ENCODE measurements at places on chromosomes 7 and 10. TPM values are rescaled to one million over a fixed set of nuclear protein-coding genes. Genes with fewer than 3 reads are reported as not detected.

- DNase-seq: no peak
Observed at GRCh38 chr7:129959471-129960203, 6.9 kb upstream of the UBE2H start.

GRCh38 chr10:59279476-59279875 is 82.9 kb downstream of the FAM13C start:
- no peak for DNase-seq

- no peak for DNase-seq
Observed at GRCh38 chr10:77010430-77010829, 627.2 kb downstream of the KCNMA1 start.

DNA sequence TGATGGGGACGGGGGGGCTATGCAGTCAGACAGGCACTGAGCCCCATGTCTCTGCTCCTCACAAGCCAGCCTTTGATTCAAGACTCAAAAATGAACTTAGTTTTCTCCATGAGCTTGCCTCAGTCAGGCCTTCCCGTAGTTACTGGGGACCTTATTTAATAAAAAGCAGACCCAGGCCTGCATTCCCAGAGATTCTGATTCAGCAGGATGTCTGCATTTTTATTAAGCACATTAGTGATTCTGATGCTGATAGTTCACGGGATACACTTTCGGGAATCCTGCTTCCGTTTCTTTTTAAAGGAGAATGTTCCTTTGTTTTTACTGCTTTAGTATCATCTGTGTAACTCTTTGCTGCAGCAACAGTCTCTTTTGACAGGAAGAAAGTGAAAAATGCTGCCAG is 28.3 kb upstream of the PLPP4 start:
- no peak for DNase-seq

DNA sequence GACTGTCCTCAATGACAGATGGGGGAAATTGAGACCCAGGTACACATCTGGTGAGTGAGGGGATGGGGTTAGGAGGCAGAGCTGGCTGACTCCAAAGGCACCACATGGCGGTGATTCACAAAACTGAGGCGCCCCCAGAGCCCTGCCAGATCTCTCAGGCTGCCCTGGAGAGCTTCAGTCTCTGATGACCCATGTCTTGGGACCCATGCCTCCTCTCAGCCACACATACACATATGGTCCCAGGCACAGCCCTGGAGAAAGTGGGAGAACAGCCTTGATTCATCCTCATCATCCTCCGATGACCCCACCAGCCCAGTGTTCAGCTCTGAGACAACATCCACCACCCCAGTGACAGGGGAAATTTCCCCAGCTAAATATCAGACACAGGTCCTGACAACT is 426.0 kb downstream of the RPS24 start:
- DNase-seq: no peak

DNA sequence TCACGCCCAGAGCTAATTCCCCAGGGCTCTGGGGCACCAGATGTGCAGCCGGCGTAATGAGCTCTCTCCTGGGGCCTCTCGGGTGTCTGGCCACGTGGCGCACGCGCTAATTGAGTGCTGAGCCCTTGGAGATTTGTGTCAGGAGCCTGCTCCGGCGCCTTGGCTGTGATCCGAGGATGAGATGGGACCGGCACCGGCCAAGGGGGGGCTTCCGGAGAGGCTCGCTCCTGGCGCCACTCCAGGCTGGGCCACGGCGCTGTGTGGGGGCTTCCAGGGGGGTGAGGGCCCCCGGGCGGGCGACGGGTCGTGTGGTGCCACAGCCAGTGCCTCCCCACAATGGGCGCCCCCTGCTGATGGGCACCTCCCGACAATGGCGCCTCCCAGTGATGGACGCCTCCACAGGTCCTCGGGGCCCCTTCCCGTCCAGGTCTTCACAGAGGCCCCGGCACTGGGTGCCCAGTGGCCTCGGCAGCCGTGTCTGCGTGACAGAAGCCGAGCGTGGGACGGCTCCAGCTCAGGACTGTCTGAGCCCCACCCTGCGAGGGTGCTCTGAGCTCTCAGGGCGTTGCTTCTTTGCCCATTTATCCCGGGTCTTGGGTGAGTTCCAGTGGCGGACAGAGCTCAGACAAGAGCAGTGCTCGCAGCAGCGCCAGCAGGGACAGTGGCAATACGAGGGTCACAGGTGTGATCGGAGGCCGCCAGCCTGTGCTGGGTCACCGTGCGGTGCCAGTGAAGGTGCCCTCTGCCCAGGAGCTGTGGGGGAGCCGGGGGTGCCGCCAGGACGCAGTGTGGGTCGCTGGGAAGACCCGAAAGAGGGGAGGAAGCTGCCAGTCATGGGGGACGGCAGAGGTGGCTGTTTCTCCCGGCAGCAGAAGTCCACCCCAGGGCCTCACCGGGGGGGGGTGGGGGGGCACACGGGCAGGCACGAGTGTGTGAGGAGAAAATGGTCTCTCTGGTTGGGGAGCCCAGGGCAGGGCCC is 8.2 kb upstream of the NKX6-2 start:
- DNase-seq: no peak

DNA sequence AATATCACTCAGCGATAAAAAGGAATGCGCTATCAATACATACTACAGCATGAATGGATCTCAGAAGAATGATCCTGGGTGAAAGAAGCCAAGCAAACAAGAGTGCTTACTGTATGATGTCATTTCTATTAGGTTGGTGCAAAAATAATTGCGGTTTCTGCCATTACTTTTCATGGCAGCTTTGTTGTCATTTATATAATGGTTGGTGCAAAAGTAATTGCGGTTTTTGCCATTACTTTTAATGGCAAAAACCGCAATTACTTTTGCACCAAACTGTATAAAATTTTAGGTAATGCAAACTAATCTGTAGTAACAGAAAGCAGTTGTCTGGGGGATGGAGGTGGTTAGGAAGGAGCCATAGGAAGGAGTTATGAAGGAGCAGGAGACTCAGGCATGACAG is 318.3 kb upstream of the ZMIZ1 start:
- no peak for DNase-seq

GRCh38 chr7:29771081-29771816 is 35.1 kb upstream of the WIPF3 start:
- no peak for DNase-seq

DNA sequence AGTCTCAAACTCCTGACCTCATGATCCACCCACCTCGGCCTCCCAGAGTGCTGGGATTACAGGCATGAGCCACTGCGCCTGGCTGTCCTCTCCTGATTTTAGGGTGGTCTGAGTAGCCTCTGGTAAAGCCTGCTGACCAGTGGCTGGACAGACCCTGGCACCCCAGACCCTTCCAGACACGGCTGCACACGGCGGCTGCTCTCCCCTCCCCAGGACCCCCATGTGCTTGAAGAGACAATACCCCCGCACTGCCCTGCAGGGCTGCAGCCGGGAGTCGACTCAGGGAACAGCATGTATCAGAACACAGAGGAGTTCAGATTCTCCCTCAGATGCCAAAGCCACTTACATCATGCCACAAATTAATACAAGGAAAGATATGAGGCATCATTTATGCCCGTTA is 58.3 kb upstream of the CFAP46 start:
- DNase-seq: no peak

TRA2A gene
- total RNA-seq: 58.9 TPM

LIPK gene
- not detected for total RNA-seq

PHF14 gene
- total RNA-seq: 30.0 TPM

SPDYE2B gene
- not detected for total RNA-seq

PHYH gene
- 44.1 TPM for total RNA-seq

P4HA1 gene
- 10.5 TPM for total RNA-seq
